ENCODE measurements at places on chromosomes 11 and 22.

GRCh38 chr22:37559901-37560607 lies at the start of gene CDC42EP1:
TSS of gene CDC42EP1 (plus strand) at chr22:37560480. CDS start at chr22:37566350, 5,870 bp downstream.
- no peak for DNase-seq

- peak; percentile 37 for DNase-seq
Measured at GRCh38 chr22:41532908-41533825, 11.1 kb downstream of the POLR3H start.

DNA sequence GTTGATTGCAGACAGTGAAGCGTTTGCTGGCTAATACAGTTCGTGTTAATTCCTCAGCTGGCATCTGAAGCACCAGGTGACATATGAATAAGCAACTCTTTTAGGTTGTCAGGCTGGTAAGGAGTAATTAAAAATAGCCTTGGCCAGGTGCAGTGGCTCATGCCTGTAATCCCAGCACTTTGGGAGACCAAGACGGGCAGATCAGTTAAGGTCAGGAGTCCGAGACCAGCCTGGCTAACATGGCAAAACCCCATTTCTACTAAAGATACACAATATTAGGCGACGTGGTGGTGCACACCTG lies 74.9 kb downstream of the CECR2 start:
- DNase-seq, result no peak

DNA sequence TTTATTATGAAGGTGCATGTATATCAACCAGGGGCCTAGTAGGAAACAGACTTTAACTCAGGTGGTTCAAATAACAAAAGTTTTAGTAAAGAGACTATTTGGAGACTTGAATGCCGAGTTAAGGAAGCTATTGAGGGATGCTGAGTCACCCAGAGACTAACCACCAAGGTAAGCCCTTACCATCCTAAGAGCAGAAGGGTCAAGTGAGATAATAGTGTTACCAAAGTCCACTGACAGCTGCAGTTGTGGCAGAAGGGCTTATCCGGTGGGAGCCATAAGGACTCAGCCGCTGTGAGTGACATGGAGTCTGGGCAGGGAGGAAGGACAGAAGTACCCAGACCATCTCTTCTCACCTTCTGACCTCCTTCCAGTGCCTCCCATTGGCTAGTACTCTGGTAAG lies 134.0 kb downstream of the INSC start:
- DNase-seq, result no peak

DNA sequence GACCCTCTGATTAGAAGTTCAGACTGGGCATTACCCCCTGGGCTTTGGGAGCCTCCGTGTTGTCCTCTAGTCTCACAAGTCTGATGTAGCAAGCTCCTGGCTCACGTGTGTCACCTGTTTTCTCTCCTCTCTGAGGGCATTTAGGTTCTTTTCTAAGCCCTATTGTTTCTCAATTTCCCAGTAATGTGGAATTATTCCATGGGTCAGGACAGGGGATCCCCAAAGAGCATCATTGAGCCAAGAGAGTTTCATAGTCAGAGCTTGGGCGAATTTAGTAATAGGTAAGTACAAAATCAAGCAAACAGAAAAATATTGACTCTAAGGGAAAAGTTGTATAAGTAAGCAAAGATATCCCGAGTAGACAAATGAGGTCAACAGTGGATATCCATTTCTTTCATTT lies 57.3 kb downstream of the PPP6R2 start:
- DNase-seq, result no peak

- no peak for DNase-seq
Measured at GRCh38 chr11:21986361-21986760, 206.5 kb upstream of the ANO5 start.

GRCh38 chr11:13094930-13095687 lies 86.0 kb downstream of the RASSF10 start:
- no peak for DNase-seq

DNA sequence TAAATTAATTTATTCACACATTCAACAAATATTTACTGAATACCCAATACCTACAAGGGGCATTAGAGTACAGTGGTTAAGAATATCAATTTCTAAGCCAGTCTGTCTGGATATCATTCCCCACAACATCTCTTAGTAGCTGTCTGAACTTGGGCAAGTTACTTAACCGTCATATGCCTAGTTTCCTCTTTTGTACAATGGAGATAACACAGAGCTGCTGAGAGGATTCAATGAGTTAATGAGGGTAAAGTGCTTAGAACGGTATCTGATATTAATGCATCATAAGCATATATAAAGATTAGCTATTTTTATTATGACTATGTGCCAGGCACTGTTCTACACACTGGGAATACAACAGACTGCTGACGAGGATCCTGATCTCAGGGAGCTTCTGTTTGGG lies 116.4 kb downstream of the APOL5 start:
- DNase-seq, result no peak

DNA sequence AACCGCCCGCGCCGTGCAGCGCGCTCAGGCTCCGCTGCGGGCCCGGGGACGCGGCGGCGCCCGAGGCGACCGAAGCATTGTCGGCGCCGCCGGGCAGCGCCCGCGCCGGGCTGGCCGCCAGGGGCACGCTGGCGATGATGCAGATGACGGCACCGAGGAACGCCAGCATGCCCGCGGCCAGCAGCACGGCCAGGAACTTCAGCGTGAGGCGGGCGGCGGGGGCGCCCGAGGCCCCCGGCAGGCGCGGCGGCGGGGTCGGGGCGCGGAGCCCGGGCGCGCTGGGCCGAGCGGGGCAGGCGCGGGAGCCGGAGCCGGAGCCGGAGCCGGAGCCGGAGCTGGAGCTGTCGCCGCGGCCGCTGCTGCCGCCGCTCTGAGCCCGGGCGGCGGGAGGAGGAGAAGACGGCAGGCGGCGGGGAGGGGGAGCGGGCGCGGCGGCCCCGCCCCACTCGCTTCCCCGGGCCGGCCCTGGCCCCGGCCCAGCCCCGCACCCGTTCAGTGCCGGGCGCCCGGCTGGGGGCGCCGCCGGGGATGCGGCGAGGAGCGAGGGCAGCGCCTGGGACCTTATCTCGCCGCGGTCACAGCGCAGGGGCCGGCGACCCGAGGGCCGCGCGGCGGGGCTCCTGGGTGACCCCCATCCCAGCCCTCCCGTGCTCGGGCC lies at the start of gene NPTXR:
NPTXR (minus strand) TSS at position 372 of the 658 bp plus-strand sequence.
- no peak for DNase-seq

- peak; percentile 48 for DNase-seq
Measured at GRCh38 chr22:40348025-40348658, 1.8 kb downstream of the ADSL start.

- DNase-seq, result no peak
Measured at GRCh38 chr11:88604260-88604659, 266.7 kb upstream of the CTSC start.

GRCh38 chr22:20946080-20946986 lies 20.7 kb upstream of the AIFM3 start:
- no peak for DNase-seq

- DNase-seq, result no peak
Measured at GRCh38 chr22:40491990-40492631, 121.7 kb downstream of the SGSM3 start.

GRCh38 chr11:75969626-75970308 lies 154.8 kb downstream of the UVRAG start:
- no peak for DNase-seq

DNA sequence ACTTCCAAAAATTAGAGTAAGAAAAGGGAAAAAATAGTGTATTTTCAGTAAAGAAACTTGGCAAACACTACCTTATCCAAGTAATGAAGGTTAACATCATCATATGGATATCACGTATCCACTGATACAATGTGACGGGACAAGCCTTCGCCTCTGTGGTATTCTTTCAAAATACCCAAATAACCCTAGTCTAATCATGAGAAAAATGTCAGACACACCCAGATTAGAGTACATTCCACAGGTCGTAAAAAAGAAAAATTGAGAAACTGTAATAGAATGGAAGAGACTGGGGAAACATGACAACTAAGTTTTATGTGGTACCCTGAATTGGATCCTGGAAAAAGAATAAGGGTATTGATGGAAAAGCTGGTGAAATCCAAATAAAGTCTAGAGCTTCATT lies 48.9 kb downstream of the NARS2 start:
- DNase-seq, result no peak

- no peak for DNase-seq
Measured at GRCh38 chr22:17172029-17172833, 13.2 kb upstream of the HDHD5 start.

DNA sequence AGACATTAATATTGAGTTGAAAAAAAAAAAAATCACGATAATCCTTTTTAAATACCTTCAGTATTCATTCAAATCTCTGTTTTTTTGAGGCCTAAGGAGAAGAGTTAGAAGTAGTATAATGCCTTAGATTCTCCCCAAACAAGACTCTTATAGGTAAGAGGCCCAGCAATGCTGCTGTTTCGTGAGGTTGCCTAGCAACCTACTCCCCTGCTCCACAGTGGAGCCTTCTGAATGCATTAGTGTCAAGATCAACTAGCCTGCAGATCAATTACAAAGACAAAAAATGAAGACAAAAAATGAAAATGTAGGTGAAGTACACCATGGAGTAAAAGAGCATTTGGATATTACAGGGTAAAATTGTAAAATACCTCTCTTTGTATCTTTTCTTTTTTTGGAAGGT lies 229.8 kb upstream of the LUZP2 start:
- no peak for DNase-seq

- no peak for DNase-seq
Measured at GRCh38 chr22:36358533-36359469, 29.0 kb downstream of the MYH9 start.

GRCh38 chr11:72831521-72832300 lies 17.5 kb downstream of the ATG16L2 start:
- DNase-seq, result peak; percentile 32

GRCh38 chr22:21444701-21445436 lies 22.3 kb upstream of the TMEM191C start:
- no peak for DNase-seq

DNA sequence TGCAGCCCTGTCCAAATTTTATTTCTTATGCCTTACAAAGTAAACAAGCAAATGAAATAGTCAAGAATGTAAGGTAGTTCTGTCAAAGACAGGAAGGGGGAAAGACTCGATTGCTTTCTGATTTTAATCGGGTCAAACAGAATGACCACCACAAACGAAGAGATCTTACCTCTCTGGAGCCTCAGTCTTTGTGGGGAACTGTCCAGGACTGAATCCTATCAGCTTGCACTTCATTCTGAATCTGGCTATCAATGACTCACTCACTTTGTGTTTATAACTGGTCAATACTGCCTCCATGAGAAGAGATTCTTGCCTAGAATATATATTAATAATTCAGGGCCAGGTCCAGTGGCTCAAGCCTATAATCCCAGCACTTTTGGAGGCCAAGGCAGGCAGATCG lies 17.2 kb downstream of the MSANTD2 start:
- no peak for DNase-seq

- no peak for DNase-seq
Measured at GRCh38 chr11:76911415-76911808, 50.7 kb downstream of the ACER3 start.

DNA sequence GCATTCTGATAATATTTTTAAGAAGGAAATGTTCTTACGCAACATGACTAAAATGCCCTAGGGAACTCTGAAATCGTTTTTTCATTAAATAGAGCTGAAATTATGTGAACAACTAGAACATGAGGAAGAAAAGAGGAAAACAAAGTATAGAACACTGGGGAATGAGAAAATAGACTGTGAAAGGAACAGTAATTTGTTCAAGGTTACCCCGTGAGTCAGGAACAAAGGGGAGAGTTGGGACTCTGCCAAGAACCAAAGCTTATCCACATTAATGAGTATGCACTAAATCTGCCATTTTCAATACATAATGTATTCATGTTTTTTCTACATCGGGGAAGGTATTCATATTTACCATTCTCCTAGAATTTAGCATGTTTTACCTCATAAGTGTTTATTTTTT lies 961.8 kb upstream of the CCDC90B start:
- DNase-seq, result no peak

DNA sequence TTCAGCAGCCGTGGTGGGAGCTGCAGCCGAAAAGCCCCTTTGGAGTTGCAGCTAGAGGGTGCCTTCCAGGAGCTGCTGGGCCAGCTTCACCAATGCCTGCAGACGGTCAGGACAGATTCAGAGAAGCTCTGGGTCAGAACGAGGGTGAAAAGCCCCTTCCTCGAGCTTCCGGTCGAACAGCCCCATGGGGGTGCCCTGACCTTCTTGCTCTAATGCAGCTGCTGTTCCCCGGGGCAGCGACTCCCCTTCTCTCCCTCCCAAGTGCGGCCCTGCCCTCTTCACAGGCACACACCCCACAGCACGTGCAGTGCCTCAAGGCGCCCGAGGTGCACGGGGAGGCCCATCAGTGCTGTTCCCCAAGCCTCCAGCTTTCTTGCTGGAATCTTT lies 9.6 kb upstream of the IFITM3 start:
- DNase-seq, result no peak

DNA sequence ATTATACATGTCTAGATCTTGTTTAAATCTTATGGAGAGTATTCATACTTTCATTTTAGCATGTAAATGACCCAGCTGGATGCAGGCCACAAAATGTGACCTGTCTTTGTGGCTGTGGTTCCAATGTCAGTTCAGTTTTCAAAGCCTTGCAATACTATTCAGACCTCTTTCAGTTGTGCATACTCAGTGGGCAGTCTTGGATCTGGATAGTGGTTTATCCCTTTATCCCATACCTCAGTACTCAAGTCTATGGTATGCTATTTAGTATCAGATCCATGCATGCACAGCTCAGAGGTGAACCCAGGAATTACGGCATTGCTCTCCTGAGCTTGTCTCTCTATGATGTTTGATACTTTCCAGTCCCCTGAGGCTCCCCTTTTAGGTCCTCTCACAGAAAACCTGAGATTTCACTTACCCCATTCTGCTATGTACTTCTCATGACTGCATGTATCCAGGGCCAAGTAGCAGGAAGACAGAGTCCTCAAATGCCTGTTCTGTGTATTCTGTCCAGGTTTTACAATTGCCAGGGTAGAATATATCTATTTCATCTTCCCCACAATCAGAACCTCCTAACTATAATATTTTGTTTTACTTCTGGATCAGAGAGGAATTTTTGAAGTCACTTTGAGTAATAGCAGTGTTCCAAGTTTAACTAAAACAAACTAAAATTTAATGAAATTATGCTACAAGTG lies 6.9 kb upstream of the P4HA3 start:
- no peak for DNase-seq

GRCh38 chr11:87374038-87374807 lies 336.5 kb downstream of the TMEM135 start:
- DNase-seq, result no peak

DNA sequence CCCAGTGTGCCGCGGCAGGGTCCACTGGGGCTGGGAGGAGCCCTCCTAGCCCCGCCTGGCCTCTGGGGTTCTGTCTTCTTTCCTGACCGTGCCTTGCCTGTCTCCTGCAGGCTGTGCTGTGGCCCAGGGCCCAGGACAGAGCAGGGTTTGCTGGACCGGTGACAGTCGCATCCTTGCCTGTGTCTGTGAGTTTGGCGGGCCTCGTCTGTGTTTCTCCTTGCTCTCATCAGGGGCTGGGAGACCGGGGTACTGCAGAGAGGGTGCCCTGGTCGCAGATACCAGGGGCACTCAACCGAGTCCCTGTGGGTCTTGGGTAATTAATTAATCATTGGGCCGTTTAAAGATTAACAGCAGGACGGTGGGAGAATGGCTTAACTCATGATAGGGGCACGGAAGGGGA lies 29.9 kb downstream of the RPL3 start:
- no peak for DNase-seq

GRCh38 chr11:43602670-43603069 lies 77.9 kb upstream of the HSD17B12 start:
- DNase-seq, result no peak

GRCh38 chr11:69516526-69516925 lies 35.1 kb downstream of the LINC01488 start:
- DNase-seq, result no peak

- no peak for DNase-seq
Measured at GRCh38 chr11:96144553-96144952, 198.4 kb downstream of the MAML2 start.

- no peak for DNase-seq
Measured at GRCh38 chr22:19868773-19869471, 14.2 kb upstream of the GNB1L start.

GRCh38 chr11:128904656-128905344 lies 13.6 kb downstream of the KCNJ5 start:
- DNase-seq, result no peak

Data from activated gamma-delta T cell treated with anti-CD3 and anti-CD28 coated beads, Interleukin-2, amount 50 U/mL, for 16 hours (primary cell).